Fibroblast of upper back skin (primary cell): ENCODE measurements at places on chromosomes 2 and 18.
A peak's percentile ranks its signal among the peaks of the same experiment; 100 is the strongest.

- no peak for DNase-seq
These were observed at the start of gene NEB for GRCh38 chr2:151733771-151734672. NEB (minus strand) TSS chr2:151734476; CDS start chr2:151733156, 1,320 bp downstream.

GRCh38 chr2:233065954-233066470 lies 5.9 kb downstream of the INPP5D start:
- DNase-seq, result no peak

DNA sequence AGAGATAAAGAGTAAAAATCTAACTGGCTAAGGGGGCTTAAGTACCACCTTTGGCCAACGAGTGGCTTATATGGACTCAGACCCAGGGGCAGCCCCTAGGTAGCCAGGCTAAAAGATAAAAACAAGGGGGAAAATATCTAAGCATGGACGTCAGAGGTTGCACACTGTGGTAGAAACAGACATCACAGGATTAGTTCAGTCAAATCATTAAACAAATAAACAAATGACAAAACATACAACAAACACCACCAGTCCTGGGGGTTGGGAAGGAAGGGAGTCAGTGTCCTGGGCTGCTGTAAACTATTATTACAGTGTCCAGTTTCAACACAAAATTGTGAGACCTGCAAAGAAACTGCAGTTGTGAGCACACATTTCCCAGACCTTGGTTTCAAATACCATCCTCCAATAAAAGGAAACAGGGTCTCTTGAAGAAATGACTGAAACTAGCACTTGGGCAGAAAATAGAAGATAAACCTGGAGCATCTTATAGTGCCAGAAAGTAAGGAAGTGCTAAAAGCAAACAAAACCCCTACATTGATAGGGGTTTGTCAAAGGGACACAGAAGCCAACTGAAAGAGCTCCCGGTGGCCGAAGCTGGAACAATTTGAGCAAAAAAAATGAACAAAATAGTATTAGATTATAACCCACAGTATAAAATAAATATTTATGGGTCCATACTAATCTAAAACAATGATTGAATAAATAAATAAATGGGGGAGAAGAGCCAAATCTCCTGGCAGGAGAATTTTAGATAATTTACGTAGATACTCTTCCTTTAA lies 154.8 kb upstream of the KLF7 start:
- no peak for DNase-seq

DNA sequence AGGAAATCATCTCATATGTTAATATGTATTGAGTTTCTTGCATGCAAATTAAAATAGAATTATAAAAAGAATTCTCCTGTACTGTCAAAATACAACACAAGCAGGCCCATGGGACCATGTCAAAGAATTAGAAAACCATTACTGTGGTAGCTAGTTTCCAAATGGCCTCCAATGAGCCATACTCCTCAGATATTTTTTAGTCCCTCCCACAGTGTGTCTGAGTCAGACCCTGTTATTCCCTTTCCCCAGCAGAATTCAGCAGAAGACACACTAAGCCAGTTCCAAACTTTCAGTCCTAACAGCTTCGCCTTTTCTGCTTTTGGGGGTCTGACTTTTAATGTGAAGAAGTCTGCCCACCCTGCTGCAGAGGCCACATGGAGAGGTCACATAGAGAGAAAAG lies 86.7 kb downstream of the FIGN start:
- DNase-seq, result no peak

GRCh38 chr2:175080479-175080878 lies 75.3 kb upstream of the CHN1 start:
- DNase-seq, result no peak

DNA sequence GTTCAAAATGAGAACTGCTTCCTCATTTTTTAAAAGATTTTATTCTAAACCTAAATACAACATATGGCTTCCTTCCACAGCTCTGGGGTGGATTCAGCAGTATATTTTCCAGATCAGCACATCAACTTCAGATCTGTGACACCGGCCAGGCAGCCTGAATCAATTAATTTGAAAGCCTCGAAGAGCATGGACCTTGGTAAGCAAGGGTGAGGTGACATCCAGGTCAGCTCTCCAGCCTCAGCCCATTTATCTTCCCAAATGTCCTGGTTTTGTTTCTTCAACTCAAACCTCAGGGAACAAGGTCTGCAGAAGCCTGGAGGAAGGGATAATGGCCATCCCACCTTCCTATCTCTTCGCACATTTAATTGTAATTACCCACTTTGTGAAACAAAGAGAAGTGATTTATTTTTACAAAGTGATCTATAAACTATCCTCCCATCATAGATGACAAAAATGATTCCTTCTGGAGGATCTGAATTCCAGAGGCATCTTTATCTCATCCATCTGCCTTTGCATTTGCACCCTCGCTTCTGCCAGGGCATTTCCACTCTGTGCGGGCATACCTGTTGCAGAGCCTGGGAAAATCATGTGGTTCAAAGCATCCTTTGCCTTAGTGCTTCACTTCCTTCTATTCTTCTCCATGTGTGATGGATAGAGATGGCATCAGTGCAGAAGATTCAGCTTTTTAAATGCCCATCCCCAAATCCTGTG lies 489.0 kb upstream of the NRP2 start:
- DNase-seq, result no peak

- DNase-seq, result peak; percentile 86
These were observed 50.5 kb downstream of the MRPL35 start for GRCh38 chr2:86249579-86250391.

- no peak for DNase-seq
These were observed 89.2 kb upstream of the MYO3B start for GRCh38 chr2:170088776-170089175.

DNA sequence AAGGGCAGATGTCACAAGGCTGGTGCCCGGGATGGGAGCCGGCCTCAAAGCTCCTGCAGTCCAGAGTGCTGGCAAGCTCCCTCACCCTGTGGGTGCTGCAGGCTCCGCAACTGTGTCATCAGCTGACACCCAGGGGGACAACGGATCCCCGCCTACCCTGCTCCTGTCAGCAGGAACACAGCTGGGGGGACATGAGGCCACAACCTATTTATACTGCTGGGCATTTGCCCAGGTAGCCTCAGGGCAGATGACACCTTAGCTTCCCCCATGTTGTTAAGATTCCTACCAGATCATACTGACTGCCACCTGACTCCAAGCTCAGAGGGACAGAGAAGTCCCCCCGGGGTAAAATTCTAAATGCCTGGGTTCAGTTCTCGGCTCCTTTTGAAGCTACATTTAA lies 1.2 kb downstream of the ANKRD23 start:
- DNase-seq, result no peak

DNA sequence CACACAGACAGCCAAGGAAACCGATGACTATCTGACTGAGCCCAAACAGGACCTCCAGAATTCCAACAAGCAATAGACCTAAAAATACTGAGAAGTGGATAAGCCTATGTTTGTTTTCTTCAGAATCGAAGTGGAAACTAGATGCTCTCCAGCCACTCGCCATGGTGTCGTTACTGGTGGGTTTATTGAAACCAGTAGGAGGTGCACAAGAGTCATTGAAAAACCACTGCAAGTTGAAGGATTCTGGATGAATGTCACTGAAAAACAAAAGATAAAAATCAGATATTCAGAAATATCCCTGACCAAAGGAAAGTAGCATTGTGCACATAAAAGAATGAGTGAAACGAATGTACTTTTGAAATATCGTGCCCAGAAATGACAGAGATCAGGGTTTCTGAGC lies 15.3 kb downstream of the TM4SF20 start:
- DNase-seq, result no peak

- no peak for DNase-seq
These were observed 154.7 kb downstream of the MBD2 start for GRCh38 chr18:54069729-54070128.

GRCh38 chr2:204947405-204947804 lies 402.1 kb downstream of the PARD3B start:
- DNase-seq, result no peak

DNA sequence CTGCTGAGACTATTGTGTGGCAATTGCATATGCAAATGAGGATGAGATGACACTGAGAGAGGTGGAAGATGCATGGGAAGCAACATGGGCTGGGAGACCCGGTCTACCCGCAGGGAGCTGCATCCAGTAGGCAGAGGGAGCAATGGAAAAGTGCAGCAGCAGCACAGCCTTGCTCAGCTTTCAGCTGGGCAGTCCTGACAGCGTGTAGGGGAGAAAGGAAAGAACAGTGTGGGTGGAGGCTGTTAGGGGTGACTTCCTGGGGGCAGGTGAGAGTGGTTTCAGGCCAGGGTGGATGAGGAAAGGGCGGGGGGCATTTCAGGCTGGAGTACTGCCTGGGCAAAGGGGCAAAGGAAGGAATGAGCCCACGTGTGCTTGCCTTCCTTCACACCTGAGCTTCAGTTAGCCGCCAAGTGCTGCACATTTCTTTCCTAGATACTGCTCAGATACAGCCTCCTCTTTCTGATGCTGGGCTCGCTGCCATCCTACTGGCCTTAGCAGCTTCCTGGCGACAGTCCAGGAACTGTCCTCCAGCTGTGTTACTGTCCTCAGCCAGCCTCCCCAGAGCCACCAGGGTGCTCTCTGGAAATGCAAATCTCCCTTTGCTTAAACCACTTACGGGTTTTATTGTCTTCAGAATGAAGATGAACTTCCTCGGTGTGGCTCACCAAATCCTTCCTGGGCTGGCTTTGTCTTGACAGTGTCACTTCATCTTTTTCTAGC lies 276.3 kb downstream of the TSN start:
- peak; percentile 14 for DNase-seq

DNA sequence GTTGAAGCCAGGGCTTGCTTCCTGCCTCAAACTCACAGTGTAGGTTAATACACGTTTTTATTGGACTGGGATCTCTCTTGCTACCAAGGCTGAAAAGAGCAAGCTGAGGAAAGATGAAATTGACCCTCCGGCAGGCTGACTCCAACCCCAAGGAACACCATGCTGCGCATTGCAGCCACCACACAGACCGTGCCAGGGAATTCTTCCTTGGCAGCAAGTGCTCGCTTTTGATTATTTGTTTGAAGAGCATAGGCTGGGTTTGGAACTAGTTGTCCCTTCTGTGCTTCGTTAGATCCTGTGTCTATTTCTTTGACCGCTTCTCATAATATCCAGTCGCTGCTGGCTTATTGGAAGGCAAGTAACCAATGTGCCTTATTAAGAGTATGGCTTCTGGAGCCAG lies 34.4 kb upstream of the DARS1 start:
- no peak for DNase-seq

- DNase-seq, result peak; percentile 1
These were observed 268.6 kb downstream of the FIGN start for GRCh38 chr2:163467251-163467630.

DNA sequence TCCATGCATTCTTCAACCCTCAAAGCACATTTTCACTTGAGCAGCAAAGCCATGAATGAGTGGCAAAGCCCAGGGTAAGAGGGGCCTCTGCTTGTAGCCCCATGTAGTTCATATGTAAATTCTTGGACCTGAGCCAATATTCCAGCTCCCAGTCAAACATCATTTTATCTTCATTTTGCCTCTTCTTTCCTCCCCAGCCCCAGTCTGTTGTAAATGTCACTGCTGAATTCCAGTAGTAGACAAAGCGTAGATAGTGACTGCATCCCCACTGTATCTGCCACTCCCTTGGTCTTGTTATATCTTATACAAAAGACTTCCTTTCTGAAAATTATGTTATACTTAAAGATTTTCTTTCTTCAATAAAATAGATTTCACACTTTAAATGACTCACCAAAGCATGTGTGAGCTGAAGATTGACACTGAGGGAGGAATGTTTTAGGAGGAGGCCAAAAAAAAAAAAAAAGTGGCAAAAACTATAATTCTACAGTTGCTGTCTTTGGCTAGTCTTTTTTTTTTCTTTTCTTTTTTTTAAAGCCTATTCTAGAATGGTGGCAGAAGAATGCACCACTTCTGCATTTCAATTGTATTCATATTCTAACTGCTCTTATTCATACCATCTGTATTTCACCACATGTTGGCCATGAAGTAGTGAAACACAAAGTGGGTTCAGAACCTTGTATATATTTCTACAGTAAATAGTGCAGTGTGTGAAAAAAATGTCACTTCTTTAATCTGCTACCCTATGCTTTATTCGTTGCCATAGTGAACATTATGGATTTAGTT lies 306.1 kb downstream of the CPS1 start:
- DNase-seq, result no peak

GRCh38 chr2:24863641-24864040 lies 56.4 kb downstream of the ADCY3 start:
- DNase-seq, result peak; percentile 25

DNA sequence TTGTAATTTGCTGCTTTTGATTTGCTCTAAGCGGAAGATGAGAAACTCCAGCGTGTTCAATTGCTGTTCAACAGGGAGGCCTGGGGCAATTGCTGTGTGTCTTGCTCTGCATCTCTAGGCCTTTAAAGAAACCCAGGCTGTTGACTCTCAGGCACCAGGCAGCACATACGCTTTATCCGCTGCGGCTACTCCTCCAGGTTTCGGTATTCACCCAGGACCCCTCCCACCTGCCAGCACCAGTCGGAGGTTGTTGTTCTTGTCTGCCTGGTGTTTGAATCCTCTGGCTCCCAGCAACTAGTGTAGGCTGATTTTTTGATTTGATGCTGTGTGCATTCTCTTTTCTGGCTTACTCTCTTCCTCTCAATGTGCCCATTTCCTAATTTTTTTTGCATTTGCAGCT lies 383.1 kb downstream of the TSN start:
- DNase-seq, result no peak

DNA sequence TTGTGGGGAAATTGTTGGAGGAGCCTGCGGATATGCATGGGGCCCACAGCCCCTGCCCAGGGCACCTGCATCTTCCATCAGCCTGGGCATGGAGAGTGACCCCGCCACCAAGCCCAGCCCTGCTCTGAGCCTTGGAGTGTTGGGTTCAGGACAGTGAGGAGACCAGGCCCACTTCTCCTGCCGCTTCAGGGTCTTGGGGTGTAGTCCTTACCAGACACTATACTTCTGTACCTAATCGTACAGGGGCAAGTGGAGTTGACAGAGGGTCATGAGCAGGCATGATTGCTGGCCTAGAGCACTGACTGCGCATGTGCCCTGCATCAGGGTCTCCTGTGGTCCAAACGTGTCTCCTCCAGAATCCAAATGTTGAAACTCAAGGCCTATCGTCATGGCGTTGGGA lies 108.9 kb upstream of the ZNF236 start:
- no peak for DNase-seq

- DNase-seq, result no peak
These were observed 14.9 kb upstream of the SNED1 start for GRCh38 chr2:240983361-240983995.

- DNase-seq, result peak; percentile 73
These were observed 3.7 kb upstream of the BCL2L11 start for GRCh38 chr2:111116843-111117597.

DNA sequence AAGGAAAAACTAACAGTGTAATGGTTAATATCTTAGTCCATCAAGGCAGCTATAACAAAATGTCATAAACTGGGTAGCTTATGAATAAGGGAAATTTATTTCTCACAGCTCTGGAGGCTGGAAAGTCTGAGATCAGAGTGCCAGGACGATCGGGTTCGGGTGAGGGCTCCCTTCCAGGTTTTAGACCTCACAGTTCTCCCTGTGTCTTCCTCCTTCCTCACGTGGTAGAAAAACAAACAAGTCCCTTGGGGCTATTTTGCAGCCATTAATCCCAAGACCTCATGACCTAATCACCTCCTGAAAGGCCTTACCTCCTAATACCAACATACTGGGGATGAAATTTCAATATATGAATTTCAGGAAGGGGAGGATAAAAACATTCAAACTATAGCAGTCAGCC lies 455.9 kb downstream of the CNTNAP5 start:
- DNase-seq, result no peak
